ENCODE measurements at places on chromosomes 5 and 9. TPM values are rescaled to one million over a fixed set of nuclear protein-coding genes. Genes with fewer than 3 reads are reported as not detected.

- no peak for DNase-seq
These were observed 38.3 kb upstream of the SMAD5 start for GRCh38 chr5:136094189-136094912.

GRCh38 chr5:17249029-17249634 is 31.7 kb downstream of the BASP1 start:
- DNase-seq = no peak

The KIF3A gene
- total RNA-seq = 28.2 TPM

- no peak for DNase-seq
These were observed 157.1 kb downstream of the ARRDC3 start for GRCh38 chr5:91225848-91226686.

- DNase-seq = no peak
These were observed 27.2 kb upstream of the ZNF608 start for GRCh38 chr5:124773315-124774311.

DNA sequence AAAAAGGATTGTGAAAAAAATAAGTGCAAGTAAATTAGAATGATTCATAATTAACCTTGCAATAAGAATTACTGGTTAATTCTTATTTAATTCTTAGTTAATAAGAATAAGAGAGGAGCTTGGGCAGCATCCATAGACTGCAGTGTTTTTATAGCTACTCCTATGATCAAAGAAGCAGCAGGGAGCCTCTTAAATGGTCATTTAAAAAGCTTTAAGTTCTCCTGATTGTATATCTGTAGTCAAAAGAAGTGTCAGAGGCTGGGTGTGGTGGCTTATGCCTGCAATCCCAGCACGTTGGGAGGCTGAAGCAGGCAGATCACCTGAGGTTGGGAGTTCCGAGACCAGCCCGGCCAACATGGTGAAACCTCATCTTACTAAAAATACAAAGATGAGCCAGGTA is 14.4 kb downstream of the ACER2 start:
- no peak for DNase-seq

GRCh38 chr9:91795598-91796241 is 154.3 kb downstream of the ROR2 start:
- DNase-seq = no peak

- no peak for DNase-seq
These were observed 3.1 kb upstream of the EEIG1 start for GRCh38 chr9:127983847-127984289.

DNA sequence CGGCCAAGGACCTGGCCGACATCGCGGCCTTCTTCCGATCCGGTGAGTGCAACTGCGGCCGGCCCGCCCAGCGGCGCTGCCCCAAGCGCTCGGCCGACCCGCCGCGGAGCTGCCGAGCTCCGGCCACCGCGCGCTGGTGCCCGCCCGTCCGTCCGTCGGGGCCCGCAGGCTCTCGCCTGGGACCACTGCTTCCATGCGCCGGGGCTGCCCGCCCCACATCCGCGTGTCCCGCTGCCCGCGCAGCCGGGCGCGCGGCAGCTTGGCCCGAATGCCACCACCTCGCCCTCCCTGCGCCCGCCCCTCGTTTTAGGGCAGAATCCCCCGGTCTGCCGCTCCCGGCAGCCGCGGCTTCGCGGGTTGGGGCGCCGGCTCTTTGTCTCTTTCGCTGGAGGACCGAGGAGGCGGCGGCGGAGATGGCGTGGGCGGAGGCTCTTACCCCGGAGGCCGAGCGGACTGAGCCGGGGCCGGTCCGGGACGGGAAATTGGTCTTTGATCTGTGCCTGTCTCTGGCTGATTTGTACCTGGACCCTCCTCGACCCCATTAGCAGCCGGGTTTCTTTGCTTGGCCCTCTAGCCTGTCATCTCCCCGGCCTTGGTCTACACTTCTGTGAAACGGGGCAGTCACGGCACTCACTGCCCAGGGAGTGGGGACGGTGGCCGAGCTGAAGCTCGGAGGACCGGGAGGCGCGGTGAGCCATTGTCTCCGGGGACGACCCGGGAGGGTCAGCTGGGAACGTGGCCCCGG is 871 bp downstream of the TRIO start:
- no peak for DNase-seq

- DNase-seq = no peak
These were observed 170.6 kb downstream of the SEMA6A start for GRCh38 chr5:116404016-116404415.
